ENCODE measurements at places on chromosomes 12 and 14.

GRCh38 chr12:21989819-21990412, 48.7 kb upstream of the ABCC9 start:
- no peak for DNase-seq

DNA sequence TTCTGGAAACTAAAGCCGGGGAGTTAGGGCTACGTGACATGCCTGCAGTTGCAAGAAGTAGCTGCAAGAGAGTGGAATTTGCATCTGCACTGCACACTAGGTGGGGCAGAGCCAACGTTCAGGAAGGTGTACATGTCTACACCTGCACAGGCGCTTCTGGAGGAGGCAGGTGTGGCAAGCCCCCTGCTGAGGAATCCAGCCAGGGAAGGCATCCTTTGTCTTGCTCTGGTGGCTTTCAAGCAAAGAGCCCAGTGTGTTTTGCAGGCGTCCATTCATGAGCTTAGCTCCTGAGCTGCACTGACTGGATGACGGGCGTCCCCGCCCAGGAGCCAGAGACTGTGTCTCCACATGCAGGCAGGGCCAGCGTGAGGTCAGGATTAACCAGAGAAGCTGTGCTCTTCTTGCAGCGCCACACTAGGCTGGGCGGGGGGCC, 116.3 kb downstream of the ZFP36L1 start:
- no peak for DNase-seq

GRCh38 chr12:70165450-70165849, 77.8 kb upstream of the CNOT2 start:
- DNase-seq, result no peak

DNA sequence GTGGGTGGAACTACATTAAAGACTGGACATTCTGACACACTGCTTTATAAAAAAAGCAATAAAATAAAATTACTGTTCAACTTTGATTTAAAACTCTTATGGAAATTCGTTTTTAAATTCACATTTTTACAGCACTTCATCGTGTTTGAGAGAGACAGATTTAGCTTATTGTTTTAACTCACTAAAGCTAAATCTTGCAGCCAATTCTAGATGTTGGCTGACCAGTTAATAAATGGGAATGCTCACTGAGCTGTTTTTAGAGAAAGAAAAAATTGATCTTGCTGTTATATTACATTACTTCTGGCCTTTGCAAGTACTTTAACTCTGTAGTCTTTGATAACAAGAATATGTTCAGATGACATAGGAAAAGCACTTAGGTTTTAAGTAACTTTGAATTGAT, 157.1 kb downstream of the PLCZ1 start:
- DNase-seq, result no peak

- DNase-seq, result no peak
Measured at GRCh38 chr14:105682956-105683570, 156.7 kb downstream of the TMEM121 start.

DNA sequence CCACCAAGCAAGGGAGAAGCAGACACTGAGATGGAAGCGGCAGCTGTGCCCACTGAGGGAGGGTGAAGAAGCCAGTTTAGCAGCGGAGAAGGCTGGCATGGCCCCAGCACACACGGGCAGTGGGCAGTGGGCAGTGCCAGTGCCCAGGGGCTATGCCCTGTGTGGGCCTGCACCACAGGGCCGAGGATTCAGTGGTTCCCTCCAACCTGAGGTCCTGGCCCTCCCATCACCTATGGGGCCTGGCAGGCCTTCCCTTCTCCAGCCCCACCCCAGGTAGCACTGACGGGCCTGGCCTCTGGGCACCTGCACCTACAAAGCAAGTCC, 81.1 kb downstream of the ITPK1 start:
- no peak for DNase-seq
